Psoas muscle (tissue), 8 donors: ENCODE measurements at places on chromosomes 4 and X. TPM values are rescaled to one million over a fixed set of nuclear protein-coding genes. Genes with fewer than 3 reads are reported as not detected.
A peak's percentile ranks its signal among the peaks of the same experiment; 100 is the strongest.

NWD2 gene
- polyA plus RNA-seq: 0.01 TPM

STK26 gene
- polyA plus RNA-seq: 0.44 TPM

SLC9B1 gene
- polyA plus RNA-seq: 0.37 TPM

DNA sequence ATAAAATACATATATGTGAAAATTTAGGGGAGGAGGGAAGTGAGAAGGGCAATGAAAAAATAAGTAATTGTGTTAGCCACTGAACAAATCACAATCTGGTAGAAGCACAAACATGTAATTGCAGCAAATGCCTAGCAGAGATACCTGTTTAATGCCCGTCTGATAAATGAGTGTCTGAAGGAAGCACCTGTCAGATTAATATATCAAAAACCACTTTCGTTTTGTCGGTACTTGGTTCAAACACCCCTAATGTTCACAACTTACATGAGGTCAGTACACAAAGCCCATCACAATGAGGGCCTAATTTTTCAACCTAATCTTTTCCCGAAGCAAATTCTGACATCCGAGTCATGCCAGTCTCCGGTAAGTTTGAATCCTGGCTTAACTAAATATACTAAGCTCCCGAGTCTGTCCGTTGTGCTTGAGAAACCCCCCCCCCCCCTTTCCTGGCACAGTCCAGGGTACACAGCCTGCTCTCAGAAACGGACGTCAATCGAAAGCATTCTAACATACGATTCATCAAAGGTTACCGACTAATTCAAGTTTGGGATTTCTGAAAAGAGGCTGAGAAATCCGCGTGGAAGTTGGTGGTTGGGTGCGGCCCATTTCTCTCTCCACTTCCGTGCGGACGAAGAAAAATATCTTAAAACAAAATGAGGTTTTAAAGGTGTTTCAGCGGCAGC, 758 bp downstream of the SDAD1 start:
- H3K4me1 ChIP-seq: peaks cover 23% of the 10 kb centered on the region
- peak overlapping the region; percentile 98 for H3K4me3 ChIP-seq
- peak overlapping the region; percentile 89 for H3K27ac ChIP-seq
- no peaks in the 10 kb centered on the region for H3K27me3 ChIP-seq
- DNase-seq: no peak

DNA sequence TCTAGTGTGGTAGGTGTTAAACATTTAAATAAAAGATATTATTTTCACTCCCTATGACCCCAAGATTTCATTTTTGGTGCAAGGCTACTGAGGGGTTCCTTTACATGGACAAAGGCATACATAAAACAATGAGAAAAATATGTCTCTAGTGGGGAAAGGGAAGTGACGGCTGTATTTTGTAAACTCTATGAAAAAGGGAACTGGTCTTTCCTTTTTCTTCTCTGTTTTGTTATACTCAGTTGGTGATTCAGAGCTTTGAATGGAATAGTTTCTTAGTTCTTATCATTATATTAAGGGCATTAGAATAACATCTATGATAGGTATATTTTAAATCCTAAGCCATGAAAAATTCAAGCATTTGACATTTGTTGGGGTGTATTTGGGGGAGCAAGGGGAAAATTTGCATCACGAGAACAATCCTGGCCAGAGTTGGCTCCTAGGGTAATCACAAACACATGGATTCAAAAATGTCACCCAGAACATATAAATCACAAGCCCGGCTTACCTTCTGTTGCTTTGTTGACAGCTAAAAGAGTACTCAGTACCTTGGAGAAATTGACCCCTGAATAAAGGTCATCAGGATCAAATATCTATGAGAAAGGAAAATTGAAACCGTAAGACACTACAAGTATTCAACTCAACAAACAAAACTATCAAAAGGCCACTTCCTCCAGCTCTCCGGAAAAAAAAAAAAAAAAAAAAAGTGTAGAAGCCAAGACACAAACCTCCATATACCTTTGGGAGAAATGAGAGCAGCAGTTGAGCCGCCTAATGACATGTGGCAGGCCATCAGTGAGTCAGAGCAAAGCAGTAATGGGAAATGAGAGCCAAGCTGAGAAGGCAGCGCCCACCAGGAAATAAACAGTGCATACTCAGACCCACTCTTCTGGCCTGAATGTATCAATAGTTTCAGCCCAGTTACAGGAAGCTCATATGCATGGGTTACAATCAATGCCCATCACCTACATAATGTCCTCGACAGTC, 33.4 kb downstream of the ARHGEF6 start:
- no peak overlapping the region for H3K4me3 ChIP-seq
- H3K27me3 ChIP-seq: no peaks in the 10 kb centered on the region
- peaks cover 40% of the 10 kb centered on the region for H3K4me1 ChIP-seq
- peak overlapping the region; percentile 87 for H3K27ac ChIP-seq
- no peak for DNase-seq
- no peaks in the 10 kb centered on the region for H3K36me3 ChIP-seq
